Mesothelial cell of epicardium (in vitro differentiated cells): ENCODE measurements at places on chromosomes 5 and 9. TPM values are rescaled to one million over a fixed set of nuclear protein-coding genes. Genes with fewer than 3 reads are reported as not detected.

KDM3B gene
- 94.0 to 96.6 TPM (median 96.1 TPM) in 3 replicates for total RNA-seq

ADAMTS6 gene
- 17.3 to 20.6 TPM (median 17.7 TPM) in 3 replicates for total RNA-seq

ACOT12 gene
- not detected in 3 replicates for total RNA-seq

PCDH12 gene
- total RNA-seq, result 0.07 to 0.29 TPM (median 0.18 TPM) in 3 replicates

ZNF883 gene
- 8.6 to 11.5 TPM (median 11.2 TPM) in 3 replicates for total RNA-seq

FOXD4 gene
- total RNA-seq, result 0.35 to 0.67 TPM (median 0.38 TPM) in 3 replicates

QRFP gene
- total RNA-seq, result not detected in 3 replicates

ITK gene
- total RNA-seq, result 0.09 TPM in 1 of 3 replicates, not detected in the others

C5orf46 gene
- 0.42 to 0.59 TPM in 2 of 3 replicates, not detected in the other for total RNA-seq

PCDHGA3 gene
- total RNA-seq, result 0.07 to 0.16 TPM (median 0.13 TPM) in 3 replicates

SLC45A2 gene
- 0.45 to 0.63 TPM (median 0.62 TPM) in 3 replicates for total RNA-seq

TTC16 gene
- total RNA-seq, result 0.07 TPM in 1 of 3 replicates, not detected in the others

PAEP gene
- not detected in 3 replicates for total RNA-seq

ZBTB6 gene
- total RNA-seq, result 9.6 to 10.4 TPM (median 10.2 TPM) in 3 replicates

TMEM252 gene
- not detected in 3 replicates for total RNA-seq

ARL15 gene
- total RNA-seq, result 20.0 to 24.8 TPM (median 22.2 TPM) in 3 replicates

IRX2 gene
- 30.3 to 32.6 TPM (median 30.7 TPM) in 3 replicates for total RNA-seq

CENPP gene
- total RNA-seq, result 6.0 to 7.8 TPM (median 7.4 TPM) in 3 replicates

ADAMTSL2 gene
- 6.2 to 7.0 TPM (median 6.5 TPM) in 3 replicates for total RNA-seq

FBP1 gene
- 5.3 to 6.5 TPM (median 5.9 TPM) in 3 replicates for total RNA-seq

FAM81B gene
- total RNA-seq, result 2.7 to 4.3 TPM (median 4.0 TPM) in 3 replicates

CTSV gene
- 8.3 to 8.9 TPM (median 8.6 TPM) in 3 replicates for total RNA-seq

LEAP2 gene
- total RNA-seq, result 1.9 to 2.6 TPM (median 1.9 TPM) in 3 replicates

PCDHB10 gene
- 10.8 to 11.9 TPM (median 11.7 TPM) in 3 replicates for total RNA-seq

GPR150 gene
- total RNA-seq, result not detected in 3 replicates

ANKRD34B gene
- 0.09 to 0.14 TPM in 2 of 3 replicates, not detected in the other for total RNA-seq
